CD4-positive, alpha-beta T cell treated with Interleukin-15 for 1 hour (primary cell): ENCODE measurements at places on chromosomes 4 and X.
A peak's percentile ranks its signal among the peaks of the same experiment; 100 is the strongest.

DNA sequence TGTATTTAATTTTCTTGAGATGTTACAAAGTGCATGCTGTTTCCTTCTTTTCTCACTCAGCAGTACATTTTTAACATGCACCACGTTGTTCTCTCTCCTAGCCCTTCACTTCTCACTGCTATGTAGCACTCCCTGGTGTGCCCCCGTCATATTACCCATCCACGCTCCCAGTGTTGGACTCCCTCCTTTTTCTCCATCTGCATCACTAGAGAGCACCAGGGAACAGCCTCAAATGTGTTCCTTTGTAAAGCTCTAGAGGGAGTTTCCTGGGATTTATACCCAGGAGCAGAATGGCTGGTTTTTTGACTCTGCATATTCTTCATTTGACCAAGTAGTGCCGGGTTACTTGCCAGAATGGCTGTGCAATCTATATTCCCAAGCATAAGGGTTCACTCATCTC lies 240.3 kb upstream of the ANXA3 start:
- DNase-seq: no peak

DNA sequence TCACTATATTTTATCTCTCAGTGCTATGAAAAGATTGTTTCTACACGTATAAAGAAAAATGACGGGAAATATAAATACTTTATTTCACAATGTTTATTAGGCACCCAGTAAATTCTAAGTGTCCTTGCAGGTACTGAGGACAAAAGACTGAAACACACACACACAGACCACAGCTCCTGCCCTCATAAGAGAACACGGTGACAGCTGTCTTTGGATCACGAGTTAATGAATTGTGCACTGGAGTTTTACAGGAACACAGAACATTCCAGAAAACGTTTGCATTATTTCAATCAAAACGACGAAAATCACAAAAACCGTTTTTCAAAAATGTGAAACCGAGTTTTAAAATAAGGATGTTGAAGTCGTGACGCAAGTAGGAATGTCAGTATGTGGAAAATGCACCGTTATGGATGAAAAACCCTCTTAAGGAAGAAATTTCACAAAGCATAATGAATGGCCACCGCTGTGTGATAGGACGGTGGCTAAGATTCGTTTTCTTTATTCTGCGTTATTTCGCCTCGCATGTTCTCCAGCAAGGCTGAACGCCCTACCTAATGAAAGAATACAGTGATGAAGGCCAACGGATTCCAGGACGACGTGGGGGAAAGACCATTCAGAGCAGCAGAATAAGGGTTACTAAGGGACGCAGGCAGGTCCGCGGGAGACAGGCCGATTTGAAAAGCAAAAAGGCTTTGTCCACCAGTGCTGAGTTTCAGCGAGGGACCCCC lies 24.2 kb downstream of the FAM156A start:
- DNase-seq: no peak

DNA sequence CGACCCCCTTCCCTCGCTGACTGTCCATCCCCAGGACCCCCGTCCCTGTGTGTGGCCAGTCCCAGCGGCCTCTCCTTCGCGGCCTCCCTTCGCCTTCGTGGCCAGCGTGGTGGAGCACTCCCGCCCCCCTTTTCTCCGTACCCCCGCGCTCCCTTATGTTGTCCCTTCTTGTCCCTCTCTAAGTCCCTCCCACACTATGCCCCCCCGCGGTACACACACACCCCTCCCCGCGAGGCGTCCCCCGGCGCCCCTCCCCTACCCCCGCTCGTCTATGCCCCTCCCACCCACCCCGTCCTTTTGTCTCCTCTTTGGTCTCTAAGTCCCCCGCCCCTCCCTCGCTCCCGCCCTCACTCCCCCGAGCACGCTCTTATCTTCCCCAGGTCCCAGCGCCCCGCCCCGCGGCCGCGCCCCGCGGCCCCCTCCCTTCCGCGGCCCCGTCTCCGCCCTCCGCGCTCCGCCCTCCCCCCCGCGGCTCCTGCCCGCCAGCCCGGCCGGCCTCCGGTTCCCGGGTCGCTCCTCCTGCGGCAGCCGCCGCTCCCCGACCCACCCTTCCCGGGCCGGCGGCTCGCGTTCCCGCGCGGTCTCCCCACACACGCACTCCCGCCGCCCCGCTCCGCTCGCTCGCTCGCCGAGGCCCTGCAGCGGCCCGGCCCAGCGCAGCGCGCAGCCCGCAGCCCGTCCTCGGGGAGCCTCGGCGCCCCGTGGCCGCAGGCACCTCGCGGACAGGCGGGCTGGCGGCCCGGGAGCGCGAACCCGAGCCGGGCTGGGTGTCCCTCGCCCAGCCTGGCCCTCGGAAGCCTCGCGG lies 26.3 kb downstream of the UTP14A start:
- peak; percentile 92 for DNase-seq

GRCh38 chrX:40467454-40467853 lies 113.3 kb upstream of the ATP6AP2 start:
- DNase-seq: no peak

- no peak for DNase-seq
Observed at GRCh38 chrX:825991-826390, 195.4 kb downstream of the SHOX start.

DNA sequence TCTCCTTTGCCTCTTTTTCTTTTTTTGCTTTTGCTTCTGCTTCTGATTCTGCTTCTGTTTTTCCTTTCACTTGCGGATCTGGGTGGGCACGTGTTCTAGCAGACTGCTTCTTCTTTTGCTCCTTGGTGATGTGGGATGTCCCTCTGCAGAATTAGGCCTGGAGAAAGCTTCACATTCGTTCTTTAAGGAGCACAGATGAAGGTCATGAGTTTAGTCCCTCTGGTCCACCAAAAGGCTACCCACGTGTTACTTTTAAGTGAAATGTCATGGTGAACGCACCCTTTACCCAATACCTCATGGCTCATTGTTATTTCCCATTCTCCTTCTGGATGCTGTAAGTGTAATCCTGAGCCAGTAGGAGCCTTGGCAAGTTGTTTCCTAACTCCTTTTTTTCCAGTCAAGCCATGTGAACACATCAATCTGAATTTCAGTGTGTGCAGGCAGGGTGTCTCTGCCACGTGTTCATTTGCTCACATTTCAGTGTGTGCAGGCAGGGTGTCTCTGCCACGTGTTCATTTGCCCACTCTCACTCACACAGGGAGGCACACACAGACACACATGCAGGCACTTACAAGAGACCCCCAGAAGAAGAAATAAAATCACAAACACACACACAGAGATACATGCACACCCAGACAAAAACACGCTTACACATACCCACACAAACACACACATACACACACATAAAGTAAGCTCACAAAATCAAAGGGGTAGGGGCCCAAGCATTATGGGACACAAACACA lies 36.9 kb downstream of the NBDY start:
- peak; percentile 29 for DNase-seq

DNA sequence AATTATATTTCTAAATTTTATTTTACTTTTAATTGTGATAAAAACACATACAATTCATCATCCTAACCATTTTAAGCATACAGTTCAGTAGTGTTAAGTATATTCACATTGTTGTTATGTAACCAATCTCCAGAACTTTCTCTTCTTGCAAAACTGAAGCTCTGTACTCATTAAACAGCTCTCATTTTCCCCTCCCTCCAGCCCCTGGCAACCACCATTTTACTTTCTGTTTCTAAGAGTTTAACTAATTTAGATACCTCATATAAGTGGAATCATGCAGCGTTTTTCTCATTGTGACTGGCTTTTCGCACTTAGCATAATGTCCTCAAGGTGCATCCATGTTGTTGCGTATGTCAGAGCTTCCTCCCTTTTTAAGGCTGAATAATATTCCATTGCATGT lies 46.7 kb upstream of the NDP start:
- DNase-seq: no peak

- no peak for DNase-seq
Observed at GRCh38 chrX:118128724-118129123, 12.1 kb upstream of the KLHL13 start.

DNA sequence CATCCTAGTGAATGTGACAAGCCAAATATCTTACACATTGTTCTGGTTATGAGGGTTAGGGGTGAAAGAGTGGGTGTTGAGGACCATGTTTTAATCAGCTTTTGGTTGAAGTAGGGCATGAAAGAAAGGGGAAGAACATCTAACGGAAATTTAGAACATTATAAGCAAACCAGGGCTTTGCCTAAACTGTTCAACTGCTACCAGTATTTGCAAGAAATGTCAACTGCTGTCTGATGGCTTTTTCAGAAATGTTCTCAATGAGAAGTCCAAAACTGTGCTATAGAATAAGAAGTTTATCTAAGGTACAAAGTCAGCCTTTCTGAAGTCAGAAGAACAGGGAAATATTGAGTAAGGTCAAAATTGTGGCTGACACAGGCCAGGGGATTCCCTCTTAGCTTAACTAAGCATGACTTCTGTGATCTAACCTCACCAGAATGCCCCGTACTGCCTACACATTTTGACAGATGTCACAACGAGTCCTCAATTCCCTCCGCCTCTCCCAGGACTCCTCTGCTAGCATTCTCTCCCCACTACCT lies 67.1 kb downstream of the DTHD1 start:
- DNase-seq: no peak

DNA sequence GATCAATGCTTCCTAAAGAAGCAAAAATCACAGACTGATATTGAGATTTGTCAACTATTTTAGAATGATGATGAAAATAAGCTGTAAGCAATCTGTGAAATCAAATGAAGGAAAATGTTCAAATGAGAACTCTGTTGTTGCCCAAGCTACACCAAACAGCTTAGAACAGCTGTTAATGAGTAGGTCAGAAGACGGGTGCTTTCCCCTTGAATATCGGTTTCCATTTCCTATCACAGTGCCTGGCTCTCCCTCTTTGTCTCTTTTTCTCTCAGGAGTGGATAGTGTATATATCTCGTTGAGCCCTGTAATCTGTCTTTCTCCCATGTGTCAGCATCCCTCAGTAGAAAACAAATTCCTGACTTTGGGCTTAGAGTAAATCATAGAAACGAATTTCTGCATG lies 1592.9 kb upstream of the TENM3 start:
- no peak for DNase-seq

DNA sequence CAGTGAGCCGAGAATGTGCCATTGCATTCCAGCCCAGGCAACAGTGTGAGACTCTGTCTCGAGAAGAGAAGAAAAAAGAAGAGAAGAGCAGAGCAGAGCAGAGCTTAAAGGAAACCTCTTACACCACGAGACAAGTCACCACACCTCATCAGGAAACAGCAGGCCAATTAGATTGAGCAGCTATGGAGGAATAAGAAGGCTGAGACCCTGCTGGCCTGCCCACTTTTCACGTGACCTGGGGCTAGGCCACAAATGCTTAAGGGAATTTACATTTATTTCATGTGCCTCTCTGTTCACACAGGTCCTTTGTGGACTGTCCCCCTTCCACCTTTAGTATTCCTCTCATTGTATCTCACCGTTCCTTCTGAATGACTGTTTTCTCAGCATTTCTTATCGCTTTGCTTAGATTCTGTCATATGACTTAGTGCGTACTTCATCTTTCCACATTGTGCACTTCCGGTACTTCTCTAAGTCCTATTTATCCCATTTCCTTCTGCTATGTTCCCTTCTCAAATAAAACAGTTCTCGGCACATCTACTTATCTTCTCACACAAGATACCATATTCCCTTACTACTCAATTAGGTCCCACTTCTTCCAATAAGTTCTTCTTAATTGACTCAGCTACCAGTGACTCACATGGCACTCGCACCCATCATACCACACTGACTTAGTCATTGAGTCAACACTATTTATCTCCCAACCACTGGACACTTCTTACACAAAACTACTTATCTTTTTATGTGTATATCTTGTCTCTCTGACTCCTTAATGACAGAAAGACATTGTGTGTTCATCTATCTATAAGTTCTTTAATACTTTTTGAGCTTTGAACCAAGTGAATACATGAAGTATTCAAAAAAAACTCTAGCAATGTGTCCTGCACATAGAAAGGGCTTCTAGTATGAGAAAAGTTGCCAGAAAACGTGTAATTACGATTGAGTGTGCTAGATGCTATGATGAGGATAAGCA lies 11.0 kb downstream of the CUL4B start:
- DNase-seq: no peak

DNA sequence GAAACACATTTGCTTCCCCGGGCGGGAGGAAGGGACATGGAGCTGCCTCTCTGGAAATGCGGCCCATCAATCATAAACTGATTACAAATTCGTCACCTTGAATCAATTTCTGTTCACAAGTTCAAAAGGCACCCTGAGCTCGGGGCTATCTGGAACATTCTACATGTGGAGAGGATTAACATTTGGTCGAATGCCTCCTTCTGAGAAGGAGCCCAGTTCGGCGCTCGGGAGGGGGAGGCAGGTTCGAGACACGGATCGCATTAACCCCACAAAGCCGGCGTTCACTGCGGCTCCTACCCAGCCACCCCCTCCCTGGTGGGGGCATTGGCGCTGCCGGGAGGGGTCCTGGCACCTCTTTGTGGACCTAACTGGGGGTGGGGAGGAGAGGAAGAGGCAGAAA lies 108.0 kb downstream of the CPZ start:
- no peak for DNase-seq

DNA sequence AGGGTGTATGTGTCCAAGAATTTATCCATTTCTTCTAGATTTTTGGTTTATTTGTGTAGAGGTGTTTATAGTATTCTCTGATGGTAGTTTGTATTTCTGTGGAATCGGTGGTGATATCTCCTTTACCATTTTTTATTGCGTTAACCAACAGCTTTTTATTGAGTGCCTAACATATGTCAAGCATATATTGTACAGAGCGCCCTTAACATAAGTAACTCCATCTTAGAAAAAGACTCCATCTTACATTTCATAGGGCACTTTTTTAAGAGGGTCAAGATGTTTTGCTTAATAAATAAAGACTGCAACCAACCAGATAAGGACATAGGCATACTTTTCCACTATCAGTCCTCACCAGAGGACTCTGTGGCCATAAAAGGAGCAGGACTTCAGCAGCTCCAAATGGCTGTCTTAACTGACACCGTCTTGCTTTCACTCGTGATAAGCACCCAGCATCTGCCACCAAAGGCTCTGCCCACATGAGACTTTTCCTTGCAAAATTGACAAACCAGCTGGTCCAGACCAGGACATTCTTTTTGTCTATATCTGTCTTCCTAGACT lies 75.0 kb downstream of the HS6ST2 start:
- no peak for DNase-seq

GRCh38 chrX:53084043-53084570 lies 1.9 kb downstream of the TSPYL2 start:
- no peak for DNase-seq

DNA sequence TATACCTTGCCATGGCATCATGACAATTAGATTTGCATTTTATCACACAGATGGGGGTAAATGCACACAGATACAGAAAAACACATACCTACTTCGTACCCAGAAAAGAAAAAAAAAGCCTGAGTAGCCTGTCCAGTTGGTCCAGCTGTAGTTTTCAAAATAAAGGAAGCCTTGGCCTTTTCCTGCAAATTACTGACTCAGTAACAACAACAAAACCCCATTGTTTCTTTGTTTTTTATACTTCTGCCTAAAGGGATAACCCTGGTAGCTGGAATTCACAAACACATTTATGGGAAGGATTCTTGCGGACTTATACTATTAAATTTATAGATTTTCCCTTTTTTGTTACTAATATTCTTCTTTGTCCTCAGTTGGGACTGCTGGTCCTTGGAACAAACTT lies 156.4 kb upstream of the PCDH10 start:
- no peak for DNase-seq

GRCh38 chr4:188171551-188171950 lies 32.3 kb downstream of the TRIML1 start:
- DNase-seq: no peak

GRCh38 chrX:26613956-26614355 lies 398.0 kb downstream of the MAGEB5 start:
- DNase-seq: no peak
